ENCODE measurements at places on chromosomes 12 and 14.

DNA sequence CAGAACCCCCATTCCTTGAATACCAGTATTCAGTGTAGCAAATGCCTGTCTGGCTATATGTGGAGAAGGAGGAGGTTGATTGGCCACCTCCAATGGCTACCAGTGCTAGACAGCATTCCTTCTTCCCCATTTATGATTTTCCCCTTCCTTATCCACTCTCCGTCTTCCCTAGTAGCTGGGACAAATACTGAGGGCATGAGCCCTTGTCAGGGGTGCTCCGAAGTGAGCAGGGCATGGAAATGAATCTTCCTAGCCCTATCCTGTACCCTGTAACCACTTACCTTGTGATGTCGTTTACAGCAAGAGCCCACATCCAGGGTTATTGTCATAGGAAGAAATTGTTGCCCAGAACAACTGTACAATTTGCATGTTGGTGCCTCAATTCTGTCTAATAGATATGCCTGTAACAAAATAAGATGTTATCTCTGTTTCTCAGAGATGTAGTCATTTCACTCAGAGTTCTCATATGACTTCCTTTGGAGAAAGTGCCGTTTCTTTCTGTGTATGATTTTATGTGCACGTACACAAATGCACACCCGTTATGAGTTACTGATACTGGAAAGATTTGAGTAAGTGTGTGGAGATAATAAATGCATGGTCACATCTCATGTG, 423.7 kb downstream of the EGLN3 start:
- no peak for DNase-seq

DNA sequence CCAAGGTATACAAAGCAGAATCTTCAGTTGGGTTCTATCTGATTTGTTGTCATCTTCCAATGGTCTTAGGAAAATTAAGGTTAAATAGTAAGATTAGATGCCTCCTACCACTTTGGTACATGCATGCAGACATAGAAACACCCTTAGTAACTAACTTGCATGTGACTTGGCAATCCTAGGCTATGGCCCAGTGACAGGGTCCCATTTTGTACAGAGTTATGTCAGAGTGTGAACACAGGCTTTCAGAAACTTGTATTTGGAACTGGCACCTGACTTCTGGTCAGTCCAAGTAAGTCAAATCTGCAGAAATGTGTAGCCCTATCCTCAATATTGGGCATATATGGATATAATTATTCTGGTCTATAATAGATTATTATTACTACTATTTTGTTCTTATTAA, 53.1 kb downstream of the DAD1 start:
- no peak for DNase-seq

DNA sequence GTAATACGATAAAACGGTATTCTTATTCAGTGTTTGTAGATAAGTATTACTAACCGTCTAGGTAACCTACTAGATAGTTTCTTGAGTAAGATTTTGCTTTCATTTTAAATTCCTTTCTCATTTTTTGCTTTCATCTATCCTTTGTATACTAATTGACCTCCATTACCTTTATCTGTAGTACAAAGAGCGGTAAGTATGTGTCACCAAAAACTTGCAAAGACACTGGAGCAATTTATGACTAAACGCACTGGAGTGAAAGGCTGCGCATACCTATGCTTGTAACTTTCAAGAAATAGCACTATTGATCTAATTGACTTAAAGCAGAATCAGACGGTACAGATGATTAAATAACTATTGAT, 1.7 kb downstream of the ARHGAP5 start:
- no peak for DNase-seq

DNA sequence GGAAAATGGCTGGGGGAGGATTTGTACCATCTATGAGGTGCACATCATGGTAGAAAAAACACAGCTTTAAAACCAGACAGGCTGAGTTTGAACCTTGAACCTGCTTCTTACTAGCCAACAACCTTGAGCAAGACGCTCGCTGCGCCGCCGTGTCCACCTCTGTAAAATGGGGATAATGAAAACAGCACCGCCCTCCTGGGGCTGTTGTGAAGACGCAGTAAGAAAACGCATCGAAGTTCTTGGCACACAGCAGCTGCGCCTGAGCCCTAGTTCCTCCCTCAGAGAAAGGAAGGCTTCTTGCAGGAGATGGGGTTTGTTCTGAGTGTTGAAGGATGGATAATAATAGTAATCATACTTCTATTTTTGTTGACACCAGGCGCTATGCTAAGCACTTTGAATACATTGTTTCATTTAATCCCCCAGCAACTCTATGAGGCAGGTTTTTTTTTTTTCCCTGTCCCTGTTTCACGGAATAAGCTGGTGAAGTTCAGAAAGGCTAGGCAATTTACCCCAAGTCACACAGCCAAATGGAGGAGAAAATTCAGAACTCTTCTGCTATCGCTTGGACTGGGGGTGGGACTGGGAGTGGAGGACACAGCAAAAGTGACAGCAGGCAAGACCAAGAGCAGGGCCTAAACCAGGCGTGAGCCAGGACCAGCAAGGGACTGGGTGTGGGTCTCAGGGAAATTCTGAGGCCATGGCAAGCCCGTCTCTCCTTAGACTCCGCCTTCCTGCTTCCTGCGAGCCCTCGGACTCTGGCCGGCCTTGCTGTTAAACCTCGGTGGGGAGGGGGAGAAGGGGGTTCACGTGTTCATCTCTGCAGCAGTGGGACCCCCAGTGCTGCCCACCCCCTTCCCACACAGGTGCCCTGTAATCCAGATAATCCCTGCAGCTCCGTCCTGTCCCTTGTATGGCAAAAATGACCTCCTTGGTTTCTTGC, 97.5 kb downstream of the LRRC74A start:
- DNase-seq: no peak

GRCh38 chr12:47205532-47206449, 126.0 kb upstream of the AMIGO2 start:
- no peak for DNase-seq

- no peak for DNase-seq
These were observed 67.2 kb downstream of the SLC8A3 start for GRCh38 chr14:70121521-70121920.

DNA sequence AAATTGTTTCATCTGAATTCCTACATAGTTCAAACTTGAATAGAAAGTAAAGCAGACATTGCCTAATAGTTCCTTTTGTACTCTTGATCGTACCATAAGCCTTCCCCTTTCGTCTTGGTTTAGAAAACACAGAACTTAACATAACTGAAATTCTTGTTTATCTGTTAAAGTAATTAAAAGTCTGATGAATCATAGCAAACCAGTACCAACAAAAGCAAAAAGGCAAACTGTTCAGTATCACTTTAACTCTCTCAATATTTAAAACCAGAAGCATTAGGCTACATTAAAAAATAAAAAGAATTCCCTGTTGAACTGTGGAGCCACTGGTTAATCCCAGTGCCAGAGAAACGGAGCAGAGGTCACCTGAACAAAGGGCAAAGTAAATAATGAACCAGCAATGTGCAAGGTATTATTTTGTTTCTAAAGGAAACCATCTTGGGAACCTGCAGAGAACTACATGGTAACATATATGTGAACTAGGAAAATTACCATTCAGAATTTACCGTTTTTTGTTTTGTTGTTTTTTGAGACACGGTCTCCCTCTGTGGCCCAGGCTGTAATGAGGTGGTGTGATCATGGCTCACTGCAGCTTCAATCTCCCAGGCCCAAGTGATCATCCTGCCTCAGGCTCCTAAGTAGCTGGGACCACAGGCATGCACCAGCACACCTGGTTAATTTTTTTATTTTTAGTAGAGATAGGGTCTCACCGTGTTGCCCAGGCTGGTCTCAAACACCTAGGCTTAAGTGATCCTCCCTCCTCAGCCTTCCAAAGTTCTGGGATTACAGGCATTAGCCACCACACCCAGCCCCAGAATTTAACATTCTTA, 17.1 kb upstream of the HIGD1C start:
- peak; percentile 19 for DNase-seq

DNA sequence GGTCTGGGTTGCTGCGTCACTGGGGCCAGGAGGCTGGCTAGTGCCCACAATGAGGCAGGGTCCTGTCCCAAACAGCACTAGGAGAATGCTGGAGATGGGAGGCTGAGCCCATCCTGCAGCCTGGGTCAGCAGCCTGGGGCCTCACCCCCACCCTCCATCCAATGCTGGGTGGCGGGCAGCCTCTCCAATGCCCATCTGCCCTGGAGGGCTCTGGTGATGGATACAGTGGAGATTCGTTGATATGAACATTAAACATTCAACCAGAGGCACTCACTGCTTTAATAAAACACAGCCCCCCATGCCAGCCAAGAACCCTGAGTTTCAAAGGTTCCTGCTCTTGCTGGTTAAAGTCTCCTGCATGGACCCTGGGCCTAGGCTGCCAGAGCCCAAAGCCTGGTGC, 19.5 kb upstream of the HHIPL1 start:
- no peak for DNase-seq

- no peak for DNase-seq
These were observed 735.3 kb downstream of the DIO2 start for GRCh38 chr14:79475887-79476532.

DNA sequence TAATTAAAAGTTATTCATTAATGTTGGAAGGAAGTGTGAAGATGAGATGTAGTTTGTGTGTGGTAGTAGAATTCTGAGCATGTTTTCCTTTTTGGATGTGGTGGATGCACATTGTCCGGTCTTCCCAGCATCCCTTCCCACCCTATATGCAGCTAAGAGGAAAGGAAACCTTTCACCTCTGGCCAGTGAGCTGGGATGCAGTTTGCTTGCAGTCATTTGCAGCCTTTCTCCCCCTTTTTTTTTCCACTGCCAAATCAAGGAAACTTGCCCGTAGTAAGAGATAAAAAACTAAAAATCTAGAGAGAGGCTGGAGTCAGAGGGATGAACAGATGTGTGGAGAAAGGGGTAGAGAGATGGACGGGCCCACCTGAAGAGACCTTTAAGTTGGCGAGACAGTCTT, 72.5 kb upstream of the SLC38A2 start:
- no peak for DNase-seq

DNA sequence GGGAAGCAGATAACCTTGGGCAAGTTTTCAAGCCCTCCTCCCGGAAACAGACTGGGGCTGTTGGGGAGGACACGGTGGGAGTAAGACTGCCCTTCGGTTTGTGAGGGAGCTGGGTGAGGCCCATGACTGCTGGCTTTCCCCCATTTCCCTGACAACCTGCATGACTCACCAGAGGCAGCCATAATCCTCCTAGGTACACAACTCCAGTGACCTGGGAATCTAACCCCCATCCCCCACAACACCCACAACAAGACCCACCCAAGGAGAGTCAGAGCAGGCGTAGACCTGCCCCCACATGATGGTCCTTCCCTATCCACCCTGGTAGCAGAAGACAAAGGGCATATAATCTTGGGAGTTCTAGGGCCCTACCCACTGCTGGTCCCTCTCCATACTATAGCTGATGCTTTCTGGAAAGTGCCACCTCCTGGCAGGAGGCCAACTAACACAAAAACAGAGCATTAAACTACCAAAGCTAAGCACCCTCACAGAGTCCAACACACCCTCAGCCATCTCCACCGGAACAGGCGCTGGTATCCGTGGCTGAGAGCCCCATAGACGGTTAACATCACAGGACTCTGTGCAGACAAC, 14.8 kb downstream of the DDX24 start:
- DNase-seq: no peak

DNA sequence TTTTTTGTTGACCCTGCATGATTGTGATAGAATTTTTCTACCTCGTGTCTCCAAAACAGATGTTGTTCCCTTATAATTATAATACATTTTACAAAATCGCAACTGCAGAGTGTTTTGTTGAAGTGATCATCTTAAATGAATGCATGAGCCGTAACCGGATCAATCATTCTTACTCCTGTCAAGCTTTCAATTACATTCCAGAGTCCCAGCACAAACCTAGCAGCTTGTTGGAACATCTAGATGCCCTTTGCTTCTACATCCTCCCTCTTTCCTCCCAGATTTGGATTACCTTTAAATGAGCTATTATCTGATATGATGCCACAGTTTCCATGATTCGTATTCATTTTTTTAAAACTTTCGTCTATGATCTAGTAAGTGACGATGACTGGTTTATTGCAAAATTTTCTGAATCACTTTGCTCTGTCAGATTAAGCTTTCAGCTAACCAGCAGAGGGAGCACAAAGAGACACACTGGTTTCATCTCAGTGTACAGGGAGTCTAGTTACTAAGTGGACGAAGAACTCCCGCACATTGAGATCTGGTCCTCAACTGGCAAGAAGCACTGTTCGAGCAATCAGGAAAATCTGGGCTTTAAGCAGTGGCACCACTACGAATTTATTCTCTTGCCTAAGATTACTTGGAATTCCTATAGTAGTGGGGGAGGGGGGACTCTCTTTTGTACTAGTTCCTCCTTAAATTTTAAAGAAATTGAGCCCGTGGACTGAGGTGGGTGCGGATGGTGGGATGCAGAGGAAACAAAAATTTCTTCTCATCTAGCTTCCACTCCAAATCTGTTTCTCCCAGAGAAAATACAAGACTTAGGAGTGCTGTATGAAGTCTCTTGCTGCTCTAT, 40.9 kb downstream of the TSHR start:
- DNase-seq: peak; percentile 90

- no peak for DNase-seq
These were observed 266.7 kb downstream of the ALG10 start for GRCh38 chr12:34288963-34289345.

- DNase-seq: no peak
These were observed 858 bp upstream of the KCNA1 start for GRCh38 chr12:4908684-4909409.

DNA sequence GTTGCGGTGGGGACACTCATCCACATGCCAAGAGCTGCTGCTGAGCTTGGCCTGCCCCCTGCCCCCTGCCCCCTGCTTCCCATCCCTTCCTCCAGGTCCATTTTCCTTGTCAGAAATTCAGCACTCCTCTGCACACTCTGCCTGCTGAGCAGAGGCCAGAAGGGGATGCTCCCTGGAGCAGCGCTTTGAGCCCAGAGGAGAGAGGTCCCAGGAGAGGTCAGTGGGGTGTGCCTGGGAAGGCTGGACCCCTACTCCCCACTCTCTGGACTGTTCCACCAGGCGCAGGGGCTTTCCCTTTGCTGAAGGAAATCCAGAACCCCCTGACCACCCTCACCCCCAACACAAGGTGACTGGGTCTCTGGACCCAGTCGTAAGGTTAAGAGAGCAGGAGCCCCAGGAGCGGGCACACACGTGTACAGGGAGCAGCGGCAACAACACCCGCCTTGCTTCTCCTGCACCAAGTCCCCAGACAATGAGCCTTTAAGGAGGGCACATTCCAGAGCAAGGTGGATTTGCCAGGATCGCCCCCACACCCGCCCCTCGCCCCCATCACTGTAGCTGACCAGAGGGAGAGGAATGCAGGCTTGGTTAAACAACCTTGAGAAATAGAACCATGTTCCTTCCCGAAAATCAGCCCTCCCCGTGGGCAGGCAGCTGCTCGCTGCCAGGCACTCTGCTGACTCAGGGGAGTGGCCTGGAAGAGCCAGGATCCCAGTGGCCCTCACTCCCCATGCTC, 30.7 kb downstream of the ISCA2 start:
- DNase-seq: no peak

GRCh38 chr14:23040100-23040499, 1.9 kb upstream of the PSMB11 start:
- DNase-seq: no peak

Measured in Kasumi-1 (cell line).